ENCODE measurements at places on chromosomes 2 and 18.

DNA sequence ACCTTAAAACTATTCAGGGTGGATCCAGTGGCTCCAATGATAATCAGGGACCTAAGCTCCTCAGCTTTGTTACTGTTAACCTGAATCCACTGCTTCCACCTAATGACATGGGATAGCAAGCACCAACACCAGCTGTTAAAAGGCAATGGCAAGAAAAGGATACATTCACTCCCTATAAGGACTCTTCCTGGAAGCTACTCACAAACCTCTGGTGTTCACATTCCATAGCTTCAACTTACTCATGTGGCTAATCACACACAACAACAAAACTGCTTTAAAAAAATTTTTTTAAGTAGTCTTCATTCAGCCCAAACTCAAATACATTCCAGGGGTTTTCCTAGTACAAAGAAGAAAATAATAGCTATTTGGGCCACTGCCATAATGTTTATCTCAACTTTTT, 24.5 kb downstream of the ROCK2 start:
- DNase-seq: no peak

DNA sequence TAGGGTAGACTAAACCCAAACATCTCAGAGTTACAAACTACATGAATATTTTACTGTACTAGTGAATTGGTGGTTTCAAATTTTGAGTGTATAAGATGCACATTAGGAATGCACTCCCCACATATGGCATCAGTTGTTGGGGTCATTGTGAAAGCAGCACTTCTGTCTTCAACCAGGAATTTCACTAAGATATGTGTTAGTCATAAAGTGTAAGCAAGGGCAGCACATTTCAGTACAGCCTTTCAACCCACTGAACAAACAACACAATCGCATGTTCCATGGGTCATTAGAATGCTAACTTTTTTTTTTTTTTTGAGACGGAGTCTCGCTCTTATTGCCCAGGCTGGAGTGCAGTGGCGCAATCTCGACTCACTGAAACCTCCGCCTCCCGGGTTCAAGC, 164.1 kb upstream of the MAP2 start:
- DNase-seq: no peak

DNA sequence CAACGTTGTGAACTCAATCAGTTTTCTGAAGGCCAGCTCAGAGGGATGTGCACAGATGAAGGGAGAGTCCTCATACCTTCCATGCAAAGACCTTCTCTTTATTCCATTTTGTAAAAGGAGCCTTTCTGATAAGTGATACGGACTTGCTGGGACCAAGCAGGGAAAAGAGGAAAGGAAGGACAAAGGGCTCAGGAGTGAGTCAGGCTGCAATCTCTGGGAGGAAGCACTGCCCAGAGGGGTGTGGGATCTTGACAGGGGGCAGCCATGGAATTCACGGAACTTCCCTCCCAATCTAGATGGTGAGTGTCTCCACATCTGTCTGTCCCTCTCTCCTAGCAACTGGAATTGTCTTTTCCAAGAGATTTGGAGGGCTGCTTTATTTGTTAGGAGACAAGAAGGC, 281.4 kb upstream of the CELF4 start:
- DNase-seq: no peak

DNA sequence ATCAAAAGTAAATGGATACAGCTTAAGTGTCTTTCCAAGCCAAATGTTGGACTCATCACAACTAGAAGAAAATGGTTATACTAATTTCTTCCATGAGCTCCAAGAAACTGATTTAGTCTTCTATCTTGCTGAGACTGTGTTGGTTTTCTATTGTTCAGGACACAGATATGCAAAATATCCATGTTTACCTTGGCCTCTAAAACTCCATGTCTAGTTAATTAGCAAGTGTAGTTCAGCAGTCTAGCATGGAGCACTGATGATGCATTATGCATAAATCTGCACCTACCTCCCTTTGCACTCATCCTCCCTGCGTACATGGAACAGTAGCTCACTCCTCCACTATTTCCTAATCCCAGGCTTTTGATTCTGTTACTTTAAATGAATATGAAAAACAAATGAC, 731.4 kb upstream of the CHAC2 start:
- no peak for DNase-seq

- DNase-seq: no peak
Measured at GRCh38 chr2:207934720-207935119, 90.6 kb downstream of the PLEKHM3 start.

DNA sequence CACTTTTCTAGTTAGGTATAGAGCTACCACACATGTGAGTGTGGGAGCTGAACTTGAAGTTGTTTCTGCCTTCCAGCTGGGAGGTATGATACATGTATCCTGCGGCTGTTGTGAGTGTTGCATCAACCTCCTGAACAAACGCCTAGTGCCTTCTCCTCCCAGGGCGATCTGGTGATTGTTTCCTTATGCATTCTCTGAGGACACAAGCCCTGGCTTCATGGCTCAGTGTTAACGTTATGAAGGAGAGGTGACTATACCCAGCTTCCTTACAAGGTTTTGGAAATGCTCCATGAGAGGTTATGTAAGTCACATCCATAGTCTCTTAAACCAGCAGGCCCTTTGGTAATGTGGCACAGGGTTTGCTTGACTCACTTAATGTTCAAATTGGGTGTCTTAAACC, 64.9 kb downstream of the SPRED2 start:
- DNase-seq: no peak

DNA sequence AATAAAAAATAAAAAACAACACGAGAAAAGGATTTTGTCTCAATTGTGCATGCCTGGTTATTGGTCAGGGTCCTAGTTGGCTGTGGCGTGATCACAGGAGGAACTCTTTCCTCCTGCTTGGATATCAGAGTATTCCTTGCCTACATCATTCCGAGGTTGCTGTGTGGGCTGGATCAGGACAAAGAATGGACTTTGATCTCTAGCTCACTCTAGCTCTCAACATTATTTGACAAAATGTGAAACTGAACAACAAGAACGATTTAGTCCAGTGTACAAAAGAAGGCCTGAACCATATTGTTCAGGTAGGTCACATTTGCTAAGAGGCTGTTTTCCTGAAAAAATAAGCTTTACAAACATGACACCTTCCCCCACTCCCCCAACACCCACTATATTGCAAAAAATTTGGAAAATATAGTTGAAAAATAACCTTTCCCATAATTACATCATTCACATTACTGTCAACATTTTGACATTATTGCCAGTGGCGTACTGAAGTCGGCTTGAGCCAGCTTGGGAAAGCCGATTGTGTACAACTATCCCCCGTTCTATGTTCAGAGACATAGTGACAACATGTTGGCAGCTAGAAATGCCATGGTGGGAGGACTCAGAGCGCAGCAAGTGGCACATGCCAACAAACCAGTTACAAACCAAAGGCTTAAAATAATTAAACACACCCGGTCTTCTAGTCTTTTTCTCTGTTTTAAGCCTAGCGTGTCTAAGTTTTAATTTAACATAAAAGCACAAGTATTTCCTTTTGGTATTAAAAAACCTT, 179.0 kb downstream of the LPIN1 start:
- DNase-seq: no peak

DNA sequence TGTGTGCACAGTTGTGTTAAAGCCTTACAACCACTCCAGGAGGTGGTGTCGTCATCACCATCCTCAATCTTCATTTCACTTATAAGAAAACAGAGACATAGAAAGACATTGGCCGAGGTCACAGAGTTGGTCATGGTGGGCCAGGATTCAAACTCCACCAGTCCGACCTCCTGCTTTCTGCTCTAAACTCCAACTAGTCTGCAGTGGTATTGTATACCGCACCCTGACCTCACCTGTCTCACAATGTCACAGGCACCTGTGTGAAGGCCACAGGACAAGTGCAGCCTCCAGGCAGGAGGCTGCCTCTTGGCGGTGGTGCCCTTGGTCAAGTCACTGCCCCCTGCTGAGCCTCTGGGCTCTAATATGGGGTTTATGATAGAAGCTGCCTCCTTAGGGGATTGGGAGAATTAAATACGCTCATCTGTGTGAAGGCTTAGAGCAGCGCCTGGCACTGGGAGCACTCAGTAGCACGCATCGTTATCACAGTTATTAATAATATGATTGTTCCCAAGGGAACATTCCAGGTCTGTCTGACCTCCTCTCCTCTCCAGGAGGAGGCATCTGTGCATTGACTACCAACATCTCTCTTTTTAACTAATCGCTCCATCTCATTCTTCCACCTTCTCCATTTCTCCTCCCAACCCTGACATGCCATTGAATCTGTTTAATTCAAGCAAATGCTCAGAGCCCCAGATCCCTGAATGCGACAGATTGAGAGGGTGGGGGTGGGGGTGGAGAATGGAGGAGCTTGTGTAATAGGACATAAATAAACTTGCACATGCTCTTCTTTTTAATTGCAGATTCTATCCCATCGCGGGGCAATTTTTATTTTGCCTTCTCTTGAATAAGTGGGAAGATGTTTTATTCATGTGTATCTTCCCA, 112.7 kb downstream of the MCFD2 start:
- DNase-seq: no peak

DNA sequence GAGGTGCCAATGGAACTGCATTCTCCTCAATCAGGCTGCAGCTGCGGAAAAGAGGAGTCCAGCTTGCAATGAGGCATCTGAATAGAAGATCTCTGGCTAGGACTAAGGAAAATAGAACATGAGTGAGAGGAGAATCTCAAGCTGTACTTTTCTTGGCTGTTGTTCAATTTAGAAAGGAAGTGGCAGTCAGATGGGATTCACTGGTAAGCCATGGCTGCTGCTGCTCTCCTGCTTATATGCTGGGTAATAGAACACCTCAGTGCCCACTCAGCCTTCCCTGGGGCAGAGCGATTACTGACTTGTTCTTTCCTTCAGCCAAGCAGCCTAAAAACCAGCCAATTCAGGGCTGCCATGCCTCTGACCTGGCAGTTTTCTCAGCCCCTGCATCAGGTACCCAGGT, 17.6 kb upstream of the CHST9 start:
- DNase-seq: no peak

GRCh38 chr2:12091201-12091806, 344.9 kb downstream of the LPIN1 start:
- no peak for DNase-seq

GRCh38 chr18:5309888-5310470, 14.5 kb upstream of the ZBTB14 start:
- no peak for DNase-seq

DNA sequence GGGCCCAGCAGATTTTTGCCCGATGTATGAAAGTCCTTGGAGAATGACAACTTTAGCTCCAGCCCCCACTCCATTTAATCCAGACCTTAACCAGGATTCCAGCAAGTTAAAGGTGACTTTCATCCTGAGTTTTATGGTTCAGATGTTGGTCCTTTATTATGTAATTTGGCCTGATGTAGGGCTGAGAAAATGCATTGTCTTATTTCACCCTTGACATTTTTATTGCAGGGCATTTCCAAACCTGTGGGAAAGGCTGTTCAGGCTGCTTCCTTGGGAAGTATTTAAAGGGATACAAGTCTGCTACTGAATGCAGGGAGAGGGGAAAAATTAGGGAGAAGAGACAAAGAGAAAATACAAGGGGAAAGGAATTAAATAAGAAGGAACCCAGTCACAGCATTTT, 48.8 kb downstream of the ASB1 start:
- DNase-seq: no peak

DNA sequence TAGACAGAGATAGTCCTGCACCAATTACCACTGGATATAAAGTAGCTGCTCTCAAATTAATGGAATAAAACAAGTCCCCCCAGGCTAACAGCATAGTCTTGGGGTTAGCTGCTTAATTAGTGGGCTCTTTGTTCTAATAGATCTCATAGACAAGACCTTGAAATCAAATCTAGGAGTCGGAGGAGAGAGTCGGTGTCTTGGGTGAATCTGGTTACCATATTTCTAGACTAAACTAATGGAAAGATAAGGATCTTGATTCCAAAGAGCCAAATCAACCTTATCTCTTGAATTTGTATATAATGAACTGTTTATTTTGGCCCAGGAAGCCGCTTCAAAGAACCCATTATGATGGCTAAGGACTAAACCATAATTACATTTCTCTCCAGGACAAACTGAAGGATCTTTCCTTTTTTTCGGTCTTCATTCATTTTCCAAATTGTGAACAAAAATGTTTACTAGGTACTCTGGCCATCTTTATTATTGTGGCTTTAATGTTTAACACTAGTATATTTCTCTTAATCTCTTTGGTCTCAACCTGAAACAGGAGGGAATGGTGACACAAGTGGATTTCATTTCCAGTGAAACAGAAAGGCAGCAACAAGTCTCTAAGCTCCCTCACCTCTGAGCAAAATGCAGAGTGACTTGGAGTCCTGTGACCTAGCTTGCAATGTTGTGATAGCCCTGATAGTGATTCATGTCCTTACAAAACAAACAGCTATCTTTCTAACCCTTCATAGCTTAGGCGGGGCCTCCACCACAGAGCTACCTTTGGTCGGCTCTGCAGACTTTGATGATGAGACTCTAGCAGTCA, 137.9 kb upstream of the PARD3B start:
- no peak for DNase-seq

DNA sequence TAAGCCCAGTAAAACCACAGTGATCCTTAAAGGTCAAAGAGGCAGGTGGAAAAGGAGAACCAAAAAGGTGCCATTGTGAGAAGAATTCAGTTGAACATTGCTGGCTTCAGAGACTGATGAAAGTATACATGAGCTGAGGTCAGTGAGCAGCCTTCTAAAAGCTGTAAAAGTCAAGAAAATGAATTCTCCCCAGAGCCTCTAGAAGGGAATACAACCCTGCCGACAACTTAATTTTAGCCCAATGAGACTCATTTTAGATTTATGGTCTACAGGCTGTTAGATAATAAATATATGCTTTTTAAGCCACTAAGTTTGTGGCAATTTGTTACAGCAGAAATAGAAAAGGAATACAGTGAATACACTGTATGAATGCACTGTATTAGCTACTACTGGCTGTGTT, 911.4 kb downstream of the TRIB2 start:
- DNase-seq: no peak

DNA sequence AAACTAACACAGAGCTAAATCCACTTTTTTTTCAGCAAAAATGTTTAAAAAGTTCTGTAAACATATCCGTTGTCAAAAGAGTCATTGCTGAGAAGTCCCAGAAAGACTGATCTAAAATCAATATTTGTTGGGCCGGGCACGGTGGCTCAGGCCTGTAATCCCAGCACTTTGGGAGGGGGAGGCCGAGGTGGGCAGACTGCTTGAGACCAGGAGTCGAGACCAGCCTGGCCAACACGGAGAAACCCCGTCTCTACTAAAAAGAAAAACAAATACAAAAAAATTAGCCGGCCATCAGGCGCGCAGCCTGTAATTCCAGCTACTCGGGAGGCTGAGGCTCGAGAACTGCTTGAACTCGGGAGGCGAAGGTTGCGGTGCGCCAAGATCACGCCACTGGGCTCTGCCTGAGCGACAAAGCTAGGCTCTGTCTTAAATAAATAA, 1.4 kb downstream of the OLA1 start:
- no peak for DNase-seq

GRCh38 chr2:86787736-86788135, 3.0 kb downstream of the CD8A start:
- DNase-seq: no peak

- DNase-seq: no peak
Measured at GRCh38 chr2:223057569-223057968, 5.6 kb downstream of the KCNE4 start.

DNA sequence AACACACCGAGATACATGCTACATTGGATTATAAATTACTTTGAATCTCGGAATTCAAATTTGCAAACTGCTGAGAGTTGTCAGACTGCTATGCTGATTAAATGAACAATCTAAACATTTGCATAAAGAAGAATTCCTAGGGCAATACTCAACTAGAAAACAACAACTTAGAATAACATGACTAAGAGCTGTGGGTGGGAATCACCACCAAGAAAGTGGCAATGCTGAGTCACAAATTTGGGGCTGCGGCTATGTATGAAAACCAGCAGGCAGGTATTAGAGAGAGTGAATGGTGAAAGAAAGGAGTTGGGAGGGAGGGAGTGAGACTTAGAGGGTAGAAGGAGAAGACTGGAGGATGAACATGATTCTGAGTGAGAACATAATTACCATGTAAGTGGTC, 559.5 kb downstream of the PIK3C3 start:
- DNase-seq: no peak

GRCh38 chr2:2121887-2122286, 209.2 kb downstream of the MYT1L start:
- no peak for DNase-seq
